ENCODE measurements at places on chromosomes 11 and 22.

DNA sequence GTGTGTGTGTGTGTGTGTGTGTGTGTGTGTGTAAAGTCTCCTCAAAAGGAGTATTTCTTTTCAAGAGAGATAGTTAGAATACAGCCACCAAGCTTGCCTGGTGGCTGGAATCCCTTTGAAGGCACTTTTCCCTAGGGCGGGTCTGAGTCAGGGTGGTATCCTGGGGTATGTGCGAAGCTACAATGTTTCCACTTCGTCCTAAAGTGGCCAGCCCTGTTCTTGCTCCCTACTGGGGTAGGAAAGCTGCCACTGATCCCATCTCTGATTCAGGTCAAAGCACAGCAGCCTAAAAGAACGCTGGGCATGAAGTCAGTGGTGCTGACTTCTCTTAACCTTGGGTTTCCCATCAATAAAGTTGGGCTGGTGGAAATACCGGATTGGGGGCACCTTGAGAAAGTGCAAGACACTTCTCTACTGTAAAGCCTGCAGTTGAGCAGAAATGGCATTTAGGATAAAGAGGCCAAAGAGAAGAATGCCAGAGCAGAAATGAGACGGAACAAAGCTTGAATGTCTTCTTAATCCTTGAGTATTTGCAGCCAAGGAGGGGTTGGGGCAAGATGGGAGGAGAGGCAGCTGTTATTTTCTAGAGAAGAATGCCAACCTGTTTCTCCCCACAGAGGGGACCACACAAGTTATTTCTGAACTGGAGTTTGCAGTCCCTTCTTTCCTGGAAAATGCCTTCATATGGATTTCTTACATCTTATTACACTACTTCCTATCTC, 35.3 kb downstream of the ZNRF3 start:
- no peak for DNase-seq

GRCh38 chr11:42201603-42202148, 742.2 kb upstream of the LRRC4C start:
- DNase-seq, result no peak

DNA sequence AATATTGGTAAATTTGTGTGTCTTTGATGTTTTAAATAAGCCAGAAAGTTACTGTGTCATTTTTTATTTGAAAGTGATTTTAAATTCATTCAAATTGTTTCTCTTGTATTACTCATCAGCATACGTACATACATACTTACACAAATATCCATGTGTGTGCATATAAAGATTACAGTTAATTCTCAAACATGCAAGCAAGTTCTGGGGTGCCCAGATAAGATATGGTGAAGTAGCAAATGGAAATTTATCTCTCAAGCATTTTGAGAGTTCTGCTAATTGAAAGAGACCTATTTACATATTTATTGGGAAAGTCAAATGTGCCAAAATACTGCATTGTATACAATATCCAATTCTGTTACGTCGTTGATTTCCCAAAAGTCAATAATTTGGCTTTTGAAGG, 1024.0 kb upstream of the CNTN5 start:
- no peak for DNase-seq

DNA sequence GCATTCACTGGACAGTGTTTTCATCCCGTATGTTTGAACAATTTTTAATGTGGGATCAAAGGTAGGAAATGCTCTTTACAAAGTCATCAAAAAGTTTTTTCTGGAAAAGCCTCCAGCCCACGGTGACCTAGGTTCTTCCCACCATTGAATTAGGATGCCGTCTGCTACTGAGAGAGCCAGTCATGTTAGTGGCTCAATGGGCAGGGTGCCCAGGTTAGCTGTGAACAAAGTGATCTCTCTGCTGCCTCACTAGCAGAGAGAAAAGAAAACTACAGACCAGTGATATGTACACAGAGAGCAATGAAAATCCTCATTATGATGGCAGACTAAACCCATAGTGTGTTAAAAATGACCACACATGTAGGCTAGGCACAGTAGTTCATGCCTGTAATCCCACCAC, 32.4 kb downstream of the KCNQ1 start:
- DNase-seq, result no peak

GRCh38 chr11:77104727-77105126, 2.1 kb downstream of the OMP start:
- no peak for DNase-seq

GRCh38 chr22:22210889-22211833, 33.4 kb upstream of the VPREB1 start:
- DNase-seq, result no peak

DNA sequence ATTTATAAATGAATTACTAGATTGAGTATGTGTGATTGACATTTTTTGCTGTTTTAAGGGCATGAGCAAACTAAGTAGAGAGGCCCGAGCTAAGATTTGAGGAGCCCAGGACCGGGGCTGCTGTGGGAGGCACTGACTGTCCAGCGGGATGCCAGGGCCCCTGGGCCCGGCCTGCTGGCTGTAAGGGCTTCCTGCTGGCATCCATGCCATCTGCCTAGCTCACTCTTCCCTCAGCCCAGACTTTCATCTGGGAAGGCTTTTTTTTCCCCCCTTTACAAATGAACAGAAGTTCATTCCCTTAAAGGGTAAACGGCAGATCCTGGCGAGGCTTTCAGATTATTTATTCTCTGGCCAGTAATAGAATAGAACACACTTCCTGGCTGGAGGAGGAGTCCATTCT, 16.0 kb upstream of the TP53I11 start:
- DNase-seq, result no peak

DNA sequence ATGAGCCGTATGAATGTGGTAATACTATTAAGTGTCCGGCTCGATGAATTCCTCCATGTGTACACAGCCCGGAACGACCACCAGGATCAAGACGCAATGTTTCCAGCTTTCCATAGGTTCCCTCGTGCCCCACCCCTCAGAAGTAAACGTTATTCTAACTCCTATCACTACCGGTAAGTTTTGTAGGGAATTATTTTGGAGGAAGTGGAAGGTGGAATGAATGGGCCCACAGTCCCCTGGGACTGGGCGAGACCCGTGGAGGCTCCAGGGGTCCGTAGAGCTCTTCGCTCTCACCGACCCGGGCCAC, 720 bp upstream of the FAR1 start:
- DNase-seq, result no peak

GRCh38 chr22:24003887-24004286, 1.4 kb downstream of the GSTT4 start:
- DNase-seq, result no peak

- no peak for DNase-seq
Observed at GRCh38 chr11:24234822-24235508, 261.9 kb upstream of the LUZP2 start.

DNA sequence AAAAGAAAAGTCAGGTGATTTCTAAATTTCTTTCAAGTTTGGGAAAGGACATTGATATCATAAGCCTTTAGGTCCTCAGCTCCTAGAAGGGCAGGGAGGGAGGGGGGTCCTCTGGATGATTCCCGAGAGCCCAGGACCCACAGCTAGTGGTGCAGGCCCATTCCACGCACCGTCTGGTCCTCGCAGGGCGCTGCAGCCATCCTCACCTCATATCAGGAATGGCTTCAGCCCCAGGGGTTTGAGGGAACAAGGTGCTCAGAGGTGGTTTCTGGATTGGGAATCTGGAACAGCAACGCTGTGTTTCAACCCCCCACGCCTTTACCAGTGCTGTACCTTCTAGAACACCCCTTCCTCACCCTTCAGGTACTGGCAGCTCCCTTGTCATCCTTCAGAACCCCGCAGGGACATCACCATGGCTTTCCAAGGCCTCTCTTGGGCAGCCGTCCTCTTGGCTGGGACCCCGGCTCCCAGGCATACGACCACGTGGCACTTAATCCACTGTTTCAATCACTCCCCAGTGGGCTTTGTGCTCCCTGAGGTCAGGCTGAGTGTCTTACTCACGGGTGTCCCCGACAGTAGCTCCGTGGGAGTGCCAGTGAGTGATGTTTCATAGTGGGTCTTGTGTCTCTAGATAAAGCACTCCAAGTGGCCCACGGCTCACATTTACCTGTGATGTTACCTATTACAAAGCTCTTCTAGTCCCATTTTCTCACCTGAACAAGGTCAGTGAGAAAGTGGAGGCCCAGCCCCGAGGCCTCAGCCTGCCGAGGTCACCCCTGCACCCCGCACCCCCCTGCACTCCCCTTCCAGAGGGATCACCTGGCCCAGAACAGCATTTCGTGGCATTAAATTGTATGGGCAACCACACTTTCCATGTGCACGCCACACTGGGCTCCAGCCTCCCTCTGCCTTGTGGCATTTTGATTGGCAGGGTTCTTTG, 93.9 kb downstream of the MORC2 start:
- no peak for DNase-seq

DNA sequence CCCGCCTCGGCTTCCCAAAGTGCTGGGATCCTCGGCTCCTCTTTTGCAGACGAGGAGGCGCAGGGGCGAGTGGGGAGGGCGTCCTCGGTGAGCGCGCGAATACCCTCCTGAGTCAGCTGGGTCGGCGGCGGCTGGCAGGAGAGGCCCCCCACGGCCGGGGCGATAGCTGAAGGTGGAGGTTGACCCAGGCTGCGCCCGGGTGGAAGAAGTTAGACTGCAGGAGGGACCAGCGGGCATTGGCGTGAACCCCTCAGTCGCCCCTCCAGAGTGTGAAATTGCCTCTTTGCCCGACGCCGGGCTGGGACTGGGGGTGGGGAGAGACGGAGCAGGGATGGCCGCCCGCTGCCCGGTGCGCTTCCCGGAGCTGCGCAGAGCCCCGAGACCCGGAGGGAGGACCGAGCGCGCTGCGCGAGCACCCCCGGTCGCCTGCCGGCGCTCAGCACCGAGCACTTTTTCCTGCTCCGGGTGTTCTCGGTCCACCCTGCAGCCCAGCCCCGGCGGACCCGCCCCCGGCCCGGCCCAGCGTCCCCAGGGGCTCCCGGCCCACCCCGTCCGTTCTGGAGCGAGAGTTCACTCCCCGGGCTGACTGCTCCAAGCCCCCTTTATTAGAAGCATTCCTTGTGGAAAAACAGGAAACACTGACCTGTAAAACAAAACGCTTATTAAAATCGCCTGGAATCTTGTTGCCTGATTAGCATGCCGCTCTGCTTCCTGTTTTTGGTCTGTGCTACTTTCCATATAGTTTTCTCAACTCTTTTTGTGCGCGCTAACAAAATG, 13.7 kb upstream of the CPT1A start:
- DNase-seq, result no peak
